HepG2 (cell line): ENCODE measurements at places on chromosomes 11 and 22.

DNA sequence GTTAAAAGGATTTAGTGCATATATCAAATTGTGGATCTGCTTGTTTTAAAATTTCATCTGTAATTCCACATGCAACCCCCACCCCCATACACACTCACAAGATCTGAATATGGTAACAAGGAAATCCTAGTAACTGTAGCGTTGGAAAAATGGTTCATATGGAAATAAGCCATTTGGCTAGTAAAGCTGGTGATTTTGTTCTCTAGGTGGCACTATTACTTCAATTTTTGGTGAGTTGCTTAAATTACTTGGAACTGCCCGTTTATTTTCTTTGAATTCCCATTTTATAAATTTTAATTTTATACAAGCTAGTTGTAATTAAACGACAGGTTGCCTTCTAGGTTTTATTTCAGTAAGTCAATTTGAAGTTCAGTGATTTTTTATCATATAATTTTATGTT is 5.3 kb downstream of the BDNF start:
- DNase-seq, result no peak

DNA sequence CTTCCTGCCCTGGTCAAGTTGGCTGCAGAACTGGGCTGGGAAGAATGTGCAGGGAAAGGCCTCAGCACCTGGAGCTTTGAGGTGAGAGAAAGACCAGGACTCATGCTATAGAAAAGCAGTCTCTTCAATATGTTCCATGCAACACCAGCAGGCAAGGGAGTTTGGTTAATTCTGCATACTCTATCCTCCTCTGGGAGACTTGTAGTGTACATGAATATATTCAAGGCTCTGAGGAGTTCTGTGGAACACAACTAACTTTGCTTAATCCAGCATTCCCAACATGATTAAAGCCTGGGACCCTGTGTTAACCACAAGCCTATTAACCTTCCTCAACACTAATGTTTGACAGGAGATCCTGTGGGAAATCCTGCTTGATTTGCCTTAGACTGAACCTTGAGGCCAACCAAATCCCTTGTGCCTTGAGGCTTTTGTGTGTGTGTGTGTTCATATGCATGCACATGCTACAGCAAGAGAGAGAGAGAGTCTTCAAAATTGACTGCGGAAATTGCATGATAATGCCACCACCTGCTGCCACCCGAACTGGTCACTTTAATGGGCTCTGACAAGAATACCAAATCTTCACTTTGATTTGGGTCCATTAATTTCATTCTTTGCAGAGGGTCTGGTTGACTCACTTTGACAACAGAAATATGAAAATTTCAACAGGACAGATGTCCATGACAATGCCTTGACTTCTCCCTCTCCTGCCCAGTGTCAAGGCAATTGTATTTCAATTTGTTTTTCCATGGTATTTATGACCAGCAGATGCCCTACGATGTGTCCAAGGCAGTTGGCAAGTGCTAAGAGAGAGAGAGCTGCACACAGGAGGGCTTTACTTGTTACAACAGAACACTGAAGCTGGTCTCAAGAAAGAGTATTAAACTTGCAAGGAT is 238.2 kb upstream of the ZBED5 start:
- DNase-seq, result no peak

DNA sequence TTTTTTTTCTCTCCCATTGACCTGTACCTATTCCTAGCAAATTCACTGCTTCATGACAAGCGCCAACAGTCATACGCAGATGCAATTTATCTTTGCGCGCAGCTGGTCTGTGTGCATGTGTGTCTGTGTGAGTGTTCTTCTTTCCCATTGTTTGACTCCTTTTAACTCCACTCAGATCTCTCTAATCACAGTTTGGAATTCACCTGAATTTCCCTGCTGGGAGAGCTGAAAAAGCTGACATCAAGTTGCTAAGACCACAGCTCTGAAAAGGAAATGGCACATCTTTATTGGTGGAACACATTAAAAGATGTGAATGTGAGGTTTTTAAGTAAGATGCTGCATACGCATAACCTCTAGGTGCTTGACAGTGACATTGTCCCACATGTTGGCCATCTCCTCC is 187.4 kb upstream of the MTMR2 start:
- no peak for DNase-seq

GRCh38 chr22:50502628-50503474 is 4.7 kb downstream of the LMF2 start:
- no peak for DNase-seq

DNA sequence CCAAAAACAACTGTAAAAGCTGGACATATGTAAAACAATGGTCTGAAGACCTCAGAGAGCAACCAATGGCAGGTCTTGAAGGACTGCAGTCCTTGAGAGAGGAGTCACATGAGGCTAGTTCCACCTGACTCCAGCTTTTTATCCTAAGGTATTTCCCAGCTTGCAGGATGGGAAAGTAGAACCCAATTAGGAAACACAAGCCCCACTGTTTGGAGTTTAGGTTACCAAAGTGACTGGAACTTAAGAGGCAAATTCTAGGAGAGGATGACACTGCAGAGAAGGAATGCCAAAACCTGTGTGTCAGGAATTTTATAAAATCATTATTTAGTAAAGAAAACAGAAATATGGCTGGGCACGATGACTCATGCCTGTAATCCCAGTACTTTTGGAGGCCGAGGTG is 18.4 kb downstream of the OR2AT4 start:
- DNase-seq, result no peak

- no peak for DNase-seq
Observed at GRCh38 chr11:16787035-16787742, 48.7 kb downstream of the C11orf58 start.

DNA sequence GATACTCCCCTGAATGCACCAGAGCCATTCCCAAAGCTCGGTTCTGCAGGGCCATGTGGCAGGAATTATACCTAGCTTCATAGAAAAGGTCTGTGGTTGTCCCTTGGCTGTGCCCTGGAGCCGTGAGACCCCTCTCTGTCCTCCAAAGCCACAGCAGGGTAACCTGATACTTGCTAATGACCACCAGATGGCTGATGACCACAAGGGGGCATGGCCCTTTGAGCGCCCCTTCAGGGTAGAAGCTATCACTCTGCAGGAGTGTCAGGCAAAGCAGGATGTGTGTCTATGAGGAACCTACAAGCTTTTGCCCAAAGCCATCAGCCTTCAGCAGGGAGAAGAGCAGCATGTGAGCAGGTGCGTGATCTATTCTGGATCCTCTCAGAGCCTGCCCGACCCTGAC is 95.3 kb downstream of the NTM start:
- DNase-seq, result peak; percentile 6
